Activated CD4-positive, alpha-beta T cell treated with anti-CD3 and anti-CD28 coated beads for 36 hours (primary cell): ENCODE measurements at places on chromosomes 4 and X. TPM values are rescaled to one million over a fixed set of nuclear protein-coding genes. Genes with fewer than 3 reads are reported as not detected.

DNA sequence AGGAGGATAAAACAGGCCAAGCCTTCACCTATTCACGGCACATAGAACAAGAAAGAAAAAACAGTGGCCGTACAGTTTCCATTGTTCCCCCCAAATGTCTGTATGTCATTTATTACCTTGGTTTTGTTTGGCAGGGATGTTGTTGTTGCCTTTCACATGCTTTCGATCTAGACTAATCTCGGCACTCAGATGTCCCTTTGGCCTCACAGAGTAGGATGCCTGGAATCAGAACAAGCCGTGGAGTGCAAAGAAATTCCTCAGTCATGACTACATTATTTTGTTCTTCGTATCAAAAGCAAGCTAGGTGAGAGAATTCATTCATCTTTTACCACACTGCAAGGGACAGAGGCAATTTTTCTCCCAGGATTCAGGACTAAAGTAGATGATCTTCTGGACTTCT lies 106.9 kb downstream of the SMIM20 start:
- H3K36me3 ChIP-seq: no peaks in the 10 kb centered on the region
- DNase-seq: no peak
- no peak overlapping the region for H3K4me3 ChIP-seq

DNA sequence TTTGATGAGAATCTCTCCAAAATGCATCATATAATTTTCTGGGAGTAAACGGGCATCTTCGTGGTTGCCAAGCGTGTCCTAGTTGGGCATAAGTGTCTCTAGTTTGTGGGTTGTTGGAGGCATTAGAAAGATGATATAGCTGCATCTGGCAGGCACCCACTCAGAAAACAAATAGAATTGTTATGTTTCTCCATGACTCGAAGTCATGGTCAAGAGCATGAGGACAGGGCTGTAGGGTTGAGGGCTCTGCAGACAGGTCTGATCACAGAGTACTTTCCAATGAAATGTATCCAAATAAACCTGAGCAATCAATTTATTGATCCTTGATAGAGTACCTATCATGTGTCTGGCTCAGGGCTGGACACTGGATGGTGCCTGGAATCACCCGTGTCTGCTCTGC lies 82.7 kb downstream of the SORCS2 start:
- H3K27ac ChIP-seq: no peak overlapping the region
- no peaks in the 10 kb centered on the region for H3K36me3 ChIP-seq
- DNase-seq: no peak
- H3K4me1 ChIP-seq: no peaks in the 10 kb centered on the region

- H3K27me3 ChIP-seq: no peaks in the 10 kb centered on the region
- no peaks in the 10 kb centered on the region for H3K36me3 ChIP-seq
- H3K4me1 ChIP-seq: no peaks in the 10 kb centered on the region
- H3K27ac ChIP-seq: no peak overlapping the region
- no peak overlapping the region for H3K4me3 ChIP-seq
Measured at GRCh38 chrX:100085846-100086245, 324.2 kb downstream of the PCDH19 start.

DNA sequence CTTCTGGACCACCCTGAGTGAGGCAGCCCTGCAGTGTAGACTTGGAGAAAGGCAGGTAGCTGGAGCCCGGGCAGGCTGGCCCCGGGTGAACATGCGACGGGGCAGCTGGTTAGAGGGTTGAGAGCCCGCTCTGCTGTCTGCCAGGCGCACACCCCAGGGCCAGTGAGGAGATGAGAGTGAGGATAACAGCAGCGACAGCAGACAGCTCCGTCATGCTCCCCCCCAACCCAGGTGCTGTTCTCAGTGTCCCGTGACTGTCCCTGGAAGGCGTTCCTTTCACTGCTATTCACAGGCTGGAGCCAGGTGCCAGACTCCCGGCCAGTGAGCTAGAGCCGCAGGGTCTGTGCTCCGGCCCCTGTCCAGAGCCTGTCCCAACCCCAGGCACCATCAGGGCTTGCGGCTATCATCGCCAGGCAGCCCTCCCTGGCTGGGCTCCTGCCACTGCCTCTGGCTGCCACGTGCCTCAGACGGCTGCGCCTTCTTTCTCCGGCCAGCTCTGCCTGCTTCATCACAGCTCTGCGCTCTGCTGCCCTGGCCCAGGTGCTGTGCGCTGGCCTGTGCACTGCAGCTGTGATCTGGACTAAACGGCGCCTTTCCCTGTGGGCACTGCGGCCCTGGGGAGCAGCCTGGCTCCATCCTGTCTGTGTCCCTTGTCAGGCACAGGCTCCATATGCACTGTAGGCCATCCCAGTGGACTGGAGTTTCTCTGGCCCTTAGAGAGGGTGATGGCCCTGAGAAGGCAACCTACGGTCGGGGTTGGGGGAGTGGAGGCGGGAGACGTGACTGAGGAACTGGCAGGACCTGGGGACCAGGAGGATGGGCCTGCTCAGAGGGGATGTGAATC lies 19.8 kb downstream of the NSG1 start:
- H3K4me1 ChIP-seq: no peaks in the 10 kb centered on the region
- no peak for DNase-seq
- H3K4me3 ChIP-seq: no peak overlapping the region
- no peaks in the 10 kb centered on the region for H3K27me3 ChIP-seq
- H3K36me3 ChIP-seq: no peaks in the 10 kb centered on the region

TMPRSS11A gene
- total RNA-seq: not detected

GRCh38 chr4:3252480-3252828 lies 3.5 kb downstream of the MSANTD1 start:
- no peaks in the 10 kb centered on the region for H3K27me3 ChIP-seq
- H3K4me1 ChIP-seq: no peaks in the 10 kb centered on the region
- H3K4me3 ChIP-seq: no peak overlapping the region
- no peak overlapping the region for H3K27ac ChIP-seq
- DNase-seq: no peak

GRCh38 chrX:124362072-124362471 lies 15.7 kb downstream of the SH2D1A start:
- peaks cover 49% of the 10 kb centered on the region for H3K4me1 ChIP-seq
- peak overlapping the region; percentile 85 for H3K27ac ChIP-seq
- H3K4me3 ChIP-seq: no peak overlapping the region
- peak; percentile 29 for DNase-seq
- peaks cover 14% of the 10 kb centered on the region for H3K36me3 ChIP-seq
- no peaks in the 10 kb centered on the region for H3K27me3 ChIP-seq
